NCI-H460 (cell line): ENCODE measurements at places on chromosomes 4 and X.

DNA sequence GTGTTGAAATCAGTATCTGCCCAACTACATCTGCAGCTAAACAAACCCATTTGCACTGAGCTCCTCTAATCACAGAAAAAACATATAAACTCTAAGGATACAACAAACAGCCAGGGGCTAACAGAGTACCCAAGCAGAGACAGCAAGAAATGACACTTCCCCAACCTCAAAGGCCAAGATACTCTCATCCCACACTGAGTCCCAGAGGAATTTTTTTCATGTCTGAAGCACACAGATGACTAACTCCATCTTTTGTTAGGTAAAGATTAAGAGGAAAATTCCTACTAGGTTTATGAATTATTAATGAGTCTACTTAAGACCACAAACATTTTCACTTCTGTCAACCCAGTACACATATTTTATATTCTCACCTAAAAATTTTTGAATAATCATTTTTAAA is 31.6 kb downstream of the SEPSECS start:
- DNase-seq, result no peak

DNA sequence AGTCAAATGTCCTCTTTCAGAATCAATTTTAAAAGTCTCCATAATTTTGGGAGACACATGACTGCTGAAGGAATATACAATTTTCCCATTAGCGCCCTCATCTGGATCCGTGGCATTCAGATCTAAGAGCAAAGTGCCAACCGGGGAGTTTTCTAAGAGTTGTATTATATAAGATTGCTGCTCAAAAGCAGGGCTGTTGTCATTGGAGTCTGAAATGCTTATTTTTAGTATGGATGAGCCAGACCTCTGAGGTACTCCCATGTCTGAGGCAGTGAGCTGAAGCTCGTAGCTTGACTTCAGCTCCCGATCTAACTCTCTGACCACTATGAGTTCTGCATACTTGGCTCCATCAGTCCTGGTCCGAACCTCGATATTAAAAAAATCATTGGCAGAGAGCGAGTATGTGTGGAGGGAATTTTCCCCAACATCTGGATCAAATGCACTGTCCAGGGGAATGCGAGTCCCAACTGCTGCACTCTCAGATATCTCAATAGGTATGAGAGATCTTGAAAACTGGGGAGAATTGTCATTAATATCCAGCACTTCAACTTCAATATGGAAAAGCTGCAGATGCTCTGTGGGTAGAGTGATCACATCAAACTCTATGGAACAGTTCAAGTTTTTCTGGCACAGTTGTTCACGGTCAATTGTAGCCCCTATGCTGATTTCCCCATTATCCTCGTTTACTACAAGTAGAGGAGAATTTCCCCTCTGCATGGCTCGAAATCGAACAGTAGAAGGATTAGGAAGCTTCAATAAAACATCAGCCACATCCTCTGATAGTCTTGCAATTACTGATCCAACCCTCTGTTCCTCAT is 917 bp downstream of the PCDH18 start:
- no peak for DNase-seq

DNA sequence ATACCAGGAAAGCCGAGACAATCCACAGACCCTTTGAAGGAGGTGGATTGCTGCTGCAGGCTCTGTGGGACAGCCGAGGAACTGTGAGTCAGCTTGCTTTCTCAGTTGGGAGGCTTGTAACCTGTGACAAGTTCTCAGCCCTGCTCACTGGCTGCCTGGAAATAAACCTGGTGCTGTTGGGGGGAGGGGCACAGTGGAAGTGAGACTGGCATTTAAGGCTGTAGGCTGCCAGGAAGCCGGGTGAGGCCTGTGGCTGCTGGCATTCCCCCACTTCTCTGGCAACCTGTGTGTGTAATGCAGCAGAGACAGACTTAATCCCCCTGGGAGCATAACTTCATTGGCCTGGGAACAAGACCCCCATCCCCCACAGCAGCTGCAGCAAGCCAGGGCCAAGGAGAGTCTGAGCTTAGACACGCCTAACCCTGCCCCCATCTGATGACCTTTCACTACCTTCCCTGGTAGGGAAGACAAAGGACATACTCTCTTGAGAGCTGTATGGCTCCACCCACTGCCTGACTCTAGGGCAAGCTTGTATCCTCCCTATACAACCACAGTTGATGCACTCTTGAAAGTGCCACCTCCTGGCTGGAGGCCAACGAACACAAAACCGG is 64.1 kb downstream of the ALPK1 start:
- DNase-seq, result no peak

- DNase-seq, result no peak
Observed at GRCh38 chr4:83885256-83886182, 349.6 kb downstream of the GPAT3 start.

DNA sequence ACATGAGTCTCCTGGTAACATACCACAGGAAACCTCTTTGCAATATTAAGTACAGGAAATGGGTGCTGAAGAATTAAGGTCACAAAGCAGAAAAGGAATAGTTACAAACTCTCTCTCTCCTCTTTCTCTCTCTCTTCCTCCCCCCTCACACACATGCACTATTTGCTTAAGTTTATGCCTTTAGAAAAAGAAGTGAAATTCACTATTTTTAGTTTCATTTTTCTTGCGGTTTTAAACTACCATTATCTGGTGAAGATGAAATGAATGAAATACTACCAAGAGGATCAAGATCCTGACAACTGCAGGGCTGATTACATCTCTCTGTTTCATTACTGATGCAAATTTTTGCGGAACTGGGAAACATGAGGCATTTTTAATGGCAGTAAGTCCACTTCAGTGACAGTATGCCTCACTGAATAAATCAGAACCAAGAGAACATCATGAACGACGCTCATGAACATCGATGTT is 64.3 kb upstream of the FTHL17 start:
- no peak for DNase-seq

- no peak for DNase-seq
Observed at GRCh38 chrX:41258871-41259270, 75.1 kb upstream of the DDX3X start.

DNA sequence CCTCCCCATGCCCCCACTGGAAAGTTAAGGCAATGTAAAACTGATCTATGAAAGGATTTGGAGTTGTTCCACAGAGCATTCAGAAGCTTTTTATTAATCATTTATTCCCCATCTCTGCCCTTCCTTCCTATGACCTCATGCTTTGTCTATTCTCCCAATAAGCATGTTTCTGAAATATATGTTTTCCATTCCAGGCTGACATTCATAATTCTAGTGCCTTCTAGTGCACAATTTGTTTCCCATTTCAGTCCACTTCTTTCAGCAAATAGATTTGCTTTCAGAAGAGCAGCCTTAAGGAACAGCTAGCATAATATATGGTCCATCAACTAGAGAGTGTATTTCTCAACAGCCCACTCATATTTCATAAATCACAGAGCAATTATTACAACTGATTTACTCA is 77.1 kb upstream of the ATXN3L start:
- no peak for DNase-seq

- no peak for DNase-seq
Observed at GRCh38 chrX:8808661-8809060, 7.5 kb upstream of the FAM9A start.

DNA sequence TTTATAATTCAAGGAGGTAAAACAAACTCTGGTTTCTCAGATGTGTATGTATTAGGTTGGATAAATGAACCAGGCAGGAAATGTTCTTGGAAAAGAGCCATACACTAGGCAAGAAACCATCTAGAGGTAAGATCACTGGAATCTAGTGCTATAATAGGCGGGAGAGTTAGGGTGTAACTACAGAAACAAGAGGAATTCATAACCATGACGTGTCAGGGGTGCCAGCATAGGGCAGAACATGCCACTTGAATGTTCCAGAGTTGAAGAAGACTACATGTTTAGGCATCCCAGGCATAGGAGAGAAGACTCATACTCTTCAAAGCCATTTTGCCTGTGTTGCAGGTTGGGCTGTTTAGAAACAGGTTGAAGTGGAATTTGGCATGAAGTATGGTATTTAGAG is 198.7 kb downstream of the CCNG2 start:
- no peak for DNase-seq

DNA sequence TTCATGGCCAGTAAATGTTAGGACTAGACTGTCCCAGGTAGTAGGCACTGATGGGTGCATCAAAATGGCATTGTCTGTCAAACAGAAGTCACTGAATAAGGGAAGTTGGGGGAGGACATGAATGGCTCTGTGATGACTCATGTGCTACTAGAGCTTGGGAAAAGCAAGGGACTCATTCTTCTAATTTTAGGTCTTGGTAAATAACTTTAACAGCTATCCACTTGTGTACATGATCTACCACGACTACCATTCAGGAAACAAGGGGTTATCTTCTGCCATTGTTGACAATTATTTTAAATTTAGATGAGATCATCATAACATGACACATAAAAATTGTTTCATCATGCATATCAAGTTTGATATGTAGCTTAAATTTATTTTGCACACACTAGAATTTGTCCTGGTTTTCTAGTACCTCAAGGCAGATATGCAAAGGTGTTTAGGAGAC is 6.3 kb downstream of the AREG start:
- peak; percentile 18 for DNase-seq

GRCh38 chr4:184115399-184115798 is 102.3 kb downstream of the ENPP6 start:
- no peak for DNase-seq

- no peak for DNase-seq
Observed at GRCh38 chr4:17024425-17024824, 126.0 kb upstream of the LDB2 start.

DNA sequence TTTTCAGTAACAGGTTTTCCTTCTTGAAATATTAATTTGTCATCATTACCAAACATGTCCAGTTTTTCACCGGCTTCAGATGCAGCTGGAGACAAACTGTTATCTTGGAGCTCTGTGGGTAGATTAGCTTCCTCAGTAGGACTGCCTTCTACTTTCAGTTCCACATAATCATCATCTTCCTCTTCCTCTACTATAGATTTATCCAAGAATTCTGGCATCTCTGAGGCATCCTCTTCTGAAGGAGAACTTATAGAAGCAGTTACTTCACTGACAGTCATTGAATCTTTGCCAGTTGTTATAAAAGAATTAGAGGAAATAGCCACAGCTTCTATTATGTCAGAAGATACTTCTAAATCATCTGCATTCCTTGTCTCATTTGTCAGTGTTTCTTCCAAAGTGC is 162.9 kb downstream of the LRBA start:
- no peak for DNase-seq

DNA sequence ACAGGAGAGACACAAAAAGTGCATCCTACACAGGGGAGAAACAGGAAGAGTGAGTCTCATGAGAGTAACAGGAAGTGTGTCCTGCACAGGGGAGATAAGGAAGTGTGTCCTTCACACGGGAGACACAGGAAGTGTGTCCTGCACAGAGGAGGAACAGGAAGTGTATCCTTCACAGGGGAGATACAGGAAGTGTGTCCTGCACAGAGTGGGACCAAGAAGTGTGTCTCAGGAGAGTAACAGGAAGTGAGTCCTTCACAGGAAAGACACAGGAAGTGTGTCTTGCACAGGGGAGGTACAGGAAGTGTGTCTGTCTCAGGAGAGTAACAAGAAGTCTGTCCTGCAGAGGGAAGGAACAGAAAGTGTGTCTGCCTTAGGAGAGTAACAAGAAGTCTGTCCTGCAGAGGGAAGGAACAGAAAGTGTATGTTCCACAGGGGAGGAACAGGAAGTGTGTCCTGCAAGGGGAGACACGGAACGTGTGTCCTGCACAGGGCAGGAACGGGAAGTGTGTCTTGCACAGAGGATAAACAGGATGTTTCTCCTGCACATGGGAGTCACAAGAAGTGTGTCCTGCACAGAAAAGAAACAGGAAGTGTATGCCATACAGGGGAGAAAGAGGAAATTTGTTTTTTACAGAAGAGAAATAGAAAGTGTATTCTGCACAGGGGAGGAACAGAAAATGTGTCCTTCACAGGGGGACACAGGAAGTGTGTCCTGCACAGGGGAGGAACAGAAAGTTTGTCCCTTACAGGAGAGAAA is 102.0 kb downstream of the ARSF start:
- no peak for DNase-seq

DNA sequence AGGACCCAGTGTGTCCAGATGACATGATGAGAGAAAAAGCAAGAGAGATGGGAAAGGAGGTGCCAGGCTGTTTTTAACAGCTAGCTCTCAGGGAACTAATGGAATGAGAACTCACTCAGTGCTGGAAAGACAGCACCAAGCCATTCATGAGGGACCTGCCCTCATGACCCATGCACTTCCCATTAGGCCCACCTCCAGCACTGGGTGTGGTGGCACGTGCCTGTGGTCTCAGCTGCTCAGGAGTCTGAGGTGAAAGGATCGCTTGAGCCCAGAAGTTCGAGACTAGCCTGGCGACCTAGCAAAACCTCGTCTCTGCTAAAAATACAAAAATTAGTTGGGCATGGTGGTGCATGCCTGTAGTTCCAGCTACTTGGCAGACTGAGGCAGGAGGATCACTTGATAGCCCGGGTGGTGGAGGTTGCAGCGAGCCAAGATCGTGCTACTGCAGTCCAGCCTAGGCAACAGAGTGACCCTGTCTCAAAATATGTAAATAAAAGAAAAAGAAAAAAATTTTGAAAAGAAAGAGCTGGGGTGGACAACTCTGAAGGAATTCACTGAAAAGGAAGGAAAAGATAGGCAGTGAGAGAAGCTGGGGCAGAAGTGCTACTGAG is 50.9 kb downstream of the FAM193A start:
- no peak for DNase-seq

GRCh38 chrX:139224953-139225665 is 305.4 kb upstream of the F9 start:
- no peak for DNase-seq

DNA sequence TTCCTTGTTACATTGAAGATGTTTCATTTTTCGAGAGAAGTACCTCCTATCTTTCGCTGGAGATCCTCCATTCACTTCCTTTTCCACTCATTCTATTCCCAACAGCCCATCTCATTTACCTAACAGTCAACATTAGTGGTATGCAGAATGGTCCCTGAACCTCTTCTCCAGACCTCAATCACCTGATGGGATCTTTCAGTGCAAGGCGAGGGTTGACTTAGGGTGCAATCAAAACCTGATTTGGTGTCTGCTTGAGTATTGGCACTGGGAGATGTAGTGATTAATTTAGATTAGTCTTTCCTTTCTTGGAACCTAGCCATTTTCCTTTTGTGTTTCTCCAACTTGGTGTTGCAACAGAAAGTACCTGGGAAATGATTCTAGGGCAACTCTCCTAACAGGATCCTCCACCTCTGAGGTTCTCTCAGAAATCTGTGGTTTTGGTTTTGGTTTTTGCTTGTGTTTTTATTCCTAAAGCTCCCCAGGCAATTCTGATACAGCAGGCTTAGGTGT is 18.4 kb downstream of the DDX3X start:
- no peak for DNase-seq

GRCh38 chr4:112966701-112967488 is 82.6 kb upstream of the ANK2 start:
- DNase-seq, result no peak

GRCh38 chr4:150384249-150384648 is 197.7 kb upstream of the MAB21L2 start:
- DNase-seq, result no peak
